ENCODE measurements at places on chromosomes 16 and 17.

DNA sequence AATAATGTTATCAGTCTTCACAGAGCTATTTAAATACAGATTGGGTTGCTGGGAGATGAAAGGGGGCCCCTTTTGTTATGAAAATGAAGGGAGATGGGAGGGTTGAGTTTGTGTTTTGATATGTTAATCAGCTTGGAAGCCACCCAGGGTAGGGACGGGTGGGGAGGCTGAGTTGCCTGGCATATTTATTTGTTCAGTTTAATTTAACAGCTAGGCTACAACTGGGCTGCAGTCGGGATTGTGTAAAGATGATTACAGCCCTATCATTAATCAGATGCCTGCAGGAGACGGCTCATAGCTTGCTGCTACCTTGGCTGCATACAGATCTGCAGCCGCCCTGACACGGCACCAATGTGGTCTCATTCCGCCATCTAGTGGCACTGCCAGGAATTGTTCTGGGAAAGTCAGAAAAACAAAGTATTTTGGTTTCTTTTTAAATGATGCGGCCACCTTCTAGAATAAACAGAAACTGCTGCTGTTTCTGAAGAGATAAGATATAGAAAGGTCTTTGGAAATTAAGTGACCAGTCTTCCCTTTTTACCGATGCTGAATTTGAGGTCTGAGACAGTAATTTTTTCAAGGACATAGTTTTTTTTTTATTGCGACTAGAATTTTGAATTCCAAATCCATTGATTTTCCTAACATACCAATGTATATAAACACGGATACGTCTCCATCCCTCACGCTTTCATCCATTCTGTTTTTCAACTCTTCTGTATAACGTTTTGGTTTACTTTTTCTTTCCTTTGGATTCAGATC, 458.0 kb upstream of the ASIC2 start:
- DNase-seq = peak; percentile 17

GRCh38 chr17:65609286-65609685, 47.8 kb upstream of the AXIN2 start:
- DNase-seq = no peak

GRCh38 chr16:65944361-65944760, 422.1 kb upstream of the CDH5 start:
- no peak for DNase-seq

DNA sequence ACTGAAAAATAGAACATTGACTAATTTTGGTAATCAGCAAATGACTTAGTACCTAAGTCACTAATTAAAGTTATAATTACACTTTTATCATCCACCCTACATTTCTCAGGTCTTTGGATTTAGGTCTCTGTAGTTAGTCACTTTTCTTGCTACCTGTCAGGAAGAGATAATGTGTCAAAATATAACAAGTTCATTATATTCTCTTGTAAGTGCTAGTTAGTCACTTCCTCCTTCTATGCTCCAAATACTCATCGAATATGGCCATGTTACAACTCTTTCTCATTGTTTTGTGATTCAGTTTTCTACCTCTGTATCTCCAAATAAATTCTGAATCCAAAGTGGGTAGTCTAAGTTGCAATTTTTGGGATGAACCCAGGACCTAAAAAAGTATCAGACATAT, 163.5 kb upstream of the KIF2B start:
- no peak for DNase-seq

DNA sequence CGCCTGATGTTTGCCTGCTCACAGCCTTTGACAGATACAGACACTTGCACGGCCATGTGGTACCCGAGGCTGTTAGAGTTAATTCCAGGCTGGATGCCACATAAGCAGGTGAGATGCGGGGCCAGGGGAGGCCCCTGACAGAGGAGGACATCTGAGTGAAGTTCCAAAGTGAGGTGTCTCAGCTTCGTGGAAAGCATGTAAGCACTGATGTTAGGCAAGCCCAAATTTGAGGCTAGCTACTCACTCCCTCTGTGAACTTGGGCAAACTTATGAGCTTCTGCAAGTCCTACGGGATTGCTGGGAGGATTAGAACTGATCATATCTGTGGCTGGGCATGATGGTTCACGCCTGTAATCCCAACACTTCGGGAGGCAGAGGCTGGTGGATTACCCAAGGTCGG, 39.3 kb upstream of the MARCHF10 start:
- DNase-seq = no peak

GRCh38 chr16:70614208-70614951, 32.0 kb upstream of the IL34 start:
- no peak for DNase-seq

DNA sequence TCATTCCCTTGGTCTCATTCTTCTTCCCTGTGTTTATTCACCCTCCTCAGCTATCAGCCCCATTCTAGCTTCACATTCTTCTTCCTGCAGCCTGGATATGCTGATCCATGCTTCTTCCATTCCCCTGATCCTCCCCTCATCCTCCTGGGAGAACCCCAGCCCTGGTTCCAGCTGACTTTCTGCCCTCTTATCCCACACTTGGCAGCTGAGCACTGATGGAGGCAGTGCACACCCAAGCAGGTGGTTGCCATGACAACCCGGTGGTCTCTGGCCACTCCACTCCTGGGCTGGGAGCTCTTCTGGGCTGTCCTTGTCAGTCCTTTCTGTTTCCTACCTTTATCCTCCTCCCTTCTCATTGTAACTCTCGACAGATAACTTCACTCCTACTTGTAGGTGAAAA, 16.7 kb upstream of the TUBG2 start:
- DNase-seq = no peak

GRCh38 chr16:23434380-23434779, 18.6 kb downstream of the COG7 start:
- no peak for DNase-seq

DNA sequence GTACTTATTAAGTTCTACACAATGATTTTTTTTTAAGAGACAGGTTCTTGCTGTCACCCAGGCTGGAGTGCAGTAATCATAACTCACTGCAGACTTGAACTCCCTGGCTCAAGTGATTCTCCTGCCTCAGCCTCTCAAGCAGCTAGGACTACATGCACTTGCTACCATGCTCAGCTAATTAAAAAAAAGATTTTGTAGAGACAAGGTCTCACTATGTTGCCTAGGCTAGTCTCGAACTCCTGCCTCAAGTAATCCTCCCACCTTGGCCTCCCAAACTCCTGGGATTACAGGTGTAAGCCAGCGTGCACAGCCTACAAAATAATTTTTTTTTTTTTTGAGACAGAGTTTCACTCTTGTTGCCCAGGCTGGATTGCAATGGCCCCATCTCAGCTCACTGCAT, 22.2 kb downstream of the USP32 start:
- no peak for DNase-seq

DNA sequence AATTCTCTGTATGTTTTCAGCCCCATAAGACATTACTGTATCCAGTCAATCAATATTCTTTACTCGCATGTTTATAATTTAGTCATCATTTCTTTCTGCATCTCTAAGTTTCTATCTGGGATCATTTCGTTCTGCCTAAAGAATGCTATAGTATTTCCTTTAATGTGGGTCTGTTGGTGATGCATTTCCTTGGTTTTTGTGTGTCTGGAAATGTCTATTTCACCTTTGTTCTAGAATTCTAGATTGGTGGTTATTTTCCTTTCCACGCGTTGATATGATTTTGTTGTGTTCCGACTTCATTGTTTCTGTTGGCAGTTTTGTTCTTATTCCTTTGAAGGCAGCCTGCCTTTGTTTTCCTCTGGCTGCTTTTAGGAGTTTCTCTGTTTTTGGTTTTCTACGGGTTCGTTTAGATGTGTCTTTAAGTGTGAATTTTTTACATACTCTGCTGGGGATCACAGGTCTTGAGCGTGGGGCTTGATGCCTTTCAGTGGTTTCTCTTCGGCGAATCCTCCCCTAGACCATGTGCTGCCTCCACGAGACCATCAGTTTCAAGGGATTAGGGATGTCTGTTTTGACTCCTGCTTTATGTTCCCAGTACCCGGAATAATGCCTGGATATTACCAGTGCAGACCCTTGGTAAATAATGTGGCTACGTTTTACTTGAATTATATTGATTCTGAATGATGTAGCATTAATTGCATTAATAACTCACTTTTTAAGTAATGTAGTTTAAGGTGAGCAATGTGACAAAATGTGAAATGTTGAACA, 23.5 kb downstream of the POLR3E start:
- DNase-seq = no peak

DNA sequence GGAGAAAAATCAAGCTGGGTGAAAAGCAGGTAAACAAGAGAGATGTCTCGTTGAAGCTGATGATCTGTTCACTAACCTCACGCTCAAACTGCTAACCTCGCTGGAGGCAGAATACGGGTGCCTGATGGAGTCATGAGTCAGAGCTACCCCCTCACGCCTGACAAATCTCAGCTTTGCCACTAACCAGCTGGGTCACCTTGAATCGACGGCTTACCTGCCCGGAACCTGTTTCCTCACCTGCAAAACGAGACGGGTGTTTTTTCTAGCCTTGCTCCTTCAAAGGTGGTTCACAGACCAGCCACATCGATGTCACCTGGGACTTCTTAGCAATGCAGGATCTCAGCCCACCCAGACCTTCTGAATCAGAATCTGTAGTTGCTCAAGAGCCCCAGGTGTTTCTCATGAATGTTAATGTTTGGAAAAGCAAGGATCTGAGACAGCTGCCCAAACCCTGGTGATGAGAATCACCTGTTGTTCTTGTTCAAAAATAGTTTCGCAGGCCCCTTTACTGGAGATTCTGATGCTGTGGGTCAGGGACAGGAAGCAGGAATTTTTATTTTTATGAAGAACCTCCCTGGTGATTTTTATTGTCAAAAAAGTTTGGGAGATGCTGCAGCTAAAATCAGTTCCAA, 56.9 kb downstream of the MARCHF10 start:
- DNase-seq = no peak

DNA sequence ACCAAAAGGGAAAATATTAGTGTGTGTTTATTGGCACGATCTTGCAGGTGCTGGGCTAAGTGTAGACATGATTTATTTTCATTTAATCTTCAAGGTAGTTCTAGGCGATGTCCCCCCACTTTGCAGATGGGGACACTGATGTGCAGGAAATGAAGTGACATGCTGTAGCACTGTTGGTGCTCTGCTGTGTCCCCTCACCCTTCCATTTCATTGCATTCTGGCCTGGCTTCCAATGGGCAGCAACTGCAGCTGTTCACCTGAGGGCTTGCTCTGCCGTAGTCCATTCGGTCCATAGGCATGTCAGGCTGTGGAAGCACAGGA, 123.9 kb downstream of the PRKCB start:
- no peak for DNase-seq

GRCh38 chr17:17419631-17420030, 57.2 kb upstream of the MED9 start:
- DNase-seq = no peak

GRCh38 chr17:82213251-82214011, 789 bp upstream of the CCDC57 start:
- DNase-seq = peak; percentile 62

DNA sequence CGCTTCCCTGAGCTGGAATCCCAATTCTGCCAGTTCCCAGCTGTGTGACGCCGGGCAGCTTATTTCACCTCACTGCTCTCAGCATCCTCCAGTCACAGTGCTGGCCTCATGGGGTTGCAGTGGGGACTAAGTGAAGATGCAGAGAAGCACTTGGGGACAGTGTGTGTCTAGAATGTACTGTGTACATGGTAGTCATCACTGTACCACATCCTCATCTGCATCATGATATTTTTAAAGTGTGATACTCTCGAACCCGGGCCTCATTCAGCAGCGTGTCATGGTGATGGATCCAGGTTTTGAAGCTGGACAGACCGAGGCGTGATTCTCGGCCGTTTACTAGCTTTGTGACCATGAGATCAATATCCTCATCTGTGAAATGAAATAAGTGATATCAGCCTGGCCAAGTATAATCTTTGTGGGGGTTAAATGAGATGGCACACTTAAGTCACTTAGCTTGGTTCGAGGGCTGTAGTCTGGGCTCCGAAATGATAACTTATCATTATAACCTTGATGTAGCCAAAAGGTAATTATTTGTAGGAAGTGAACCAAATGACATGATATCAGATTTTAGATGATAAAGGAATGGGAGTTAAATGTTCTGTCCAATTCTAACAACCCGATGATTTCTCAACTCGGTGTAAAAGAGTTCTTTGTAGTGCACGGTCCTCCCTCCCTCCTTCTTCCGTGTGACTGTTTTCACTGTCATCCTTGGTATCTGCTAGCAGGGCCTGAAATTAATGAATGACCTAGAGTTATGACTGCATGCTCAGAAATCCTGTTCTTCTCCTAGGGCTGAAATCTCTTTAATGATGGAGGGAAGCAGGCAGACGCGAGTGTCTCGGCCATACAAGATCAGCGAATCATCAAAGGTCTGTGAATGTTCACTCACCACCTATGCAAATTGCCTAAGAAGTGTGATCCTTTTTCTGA, 2.0 kb downstream of the KLHL36 start:
- DNase-seq = no peak

- DNase-seq = no peak
Observed at GRCh38 chr17:40151414-40151963, 11.2 kb downstream of the CASC3 start.

DNA sequence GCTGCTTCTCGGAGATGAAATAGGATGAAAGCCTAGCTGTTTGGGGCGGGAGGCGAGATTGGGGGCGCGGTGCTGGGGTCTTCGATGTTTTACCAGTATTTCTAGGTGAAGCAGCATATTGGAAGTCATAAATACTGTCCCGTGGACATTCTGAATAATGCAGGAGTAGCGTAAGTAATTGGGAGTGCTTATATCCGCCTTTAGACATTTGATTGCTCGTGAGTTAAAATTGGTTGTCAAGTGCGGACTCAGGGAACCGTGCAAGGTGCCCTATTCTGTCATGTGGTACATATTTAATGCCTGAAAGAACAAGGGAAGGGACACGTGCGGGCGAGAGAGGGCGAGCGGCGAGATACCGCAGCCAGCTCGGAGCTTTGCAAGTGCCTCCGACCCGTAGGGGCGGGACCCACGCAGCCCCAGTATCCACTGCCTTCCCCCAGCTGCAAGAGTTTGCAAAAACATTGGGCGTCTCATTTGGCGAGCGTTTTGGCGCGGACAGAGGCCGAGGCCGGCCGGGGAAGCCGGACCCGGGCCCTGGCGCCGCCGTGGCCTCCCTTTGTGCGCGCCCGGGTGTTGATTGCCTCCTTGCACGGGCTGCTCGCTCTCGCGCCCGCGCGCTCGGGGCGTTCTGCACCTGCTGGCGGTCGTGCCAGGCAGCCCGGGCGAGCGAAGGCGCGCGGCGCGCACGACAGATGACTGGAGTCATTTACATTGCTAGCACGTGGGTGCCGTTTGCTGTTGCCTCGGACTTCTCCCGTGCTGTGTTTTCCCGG, 849.8 kb upstream of the RBFOX1 start:
- DNase-seq = no peak

- no peak for DNase-seq
Observed at GRCh38 chr16:9098377-9099090, 7.1 kb downstream of the HAPSTR1 start.

- DNase-seq = no peak
Observed at GRCh38 chr16:66507731-66508239, 42.1 kb downstream of the TK2 start.

GRCh38 chr17:58282442-58282841, 1.7 kb upstream of the MPO start:
- DNase-seq = no peak

DNA sequence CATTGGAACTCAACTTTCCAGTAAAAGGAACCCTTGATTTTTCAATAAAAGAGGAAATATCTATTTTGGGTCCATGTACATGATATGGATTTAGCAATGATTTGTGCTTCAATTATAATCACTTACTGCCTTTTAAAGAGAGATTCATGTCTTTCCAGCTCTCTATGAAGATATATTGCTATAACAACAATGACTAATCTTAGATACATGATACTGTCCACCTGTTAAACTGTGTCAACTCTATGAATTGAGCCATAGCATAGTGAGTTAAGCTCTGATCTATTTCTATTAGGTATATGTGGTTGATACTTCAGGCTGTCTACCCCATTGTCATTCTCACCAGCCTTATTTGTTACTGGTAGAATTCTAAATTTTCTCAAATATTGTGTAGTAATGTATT, 15.0 kb upstream of the MPHOSPH6 start:
- DNase-seq = no peak

Measured in stimulated activated CD8-positive, alpha-beta memory T cell treated with anti-CD3 and anti-CD28 coated beads, Interleukin-15, amount 100 ng/mL, for 48 hours (primary cell).